Amniotic stem cell (primary cell): ENCODE measurements at places on chromosomes 1 and 21.

DNA sequence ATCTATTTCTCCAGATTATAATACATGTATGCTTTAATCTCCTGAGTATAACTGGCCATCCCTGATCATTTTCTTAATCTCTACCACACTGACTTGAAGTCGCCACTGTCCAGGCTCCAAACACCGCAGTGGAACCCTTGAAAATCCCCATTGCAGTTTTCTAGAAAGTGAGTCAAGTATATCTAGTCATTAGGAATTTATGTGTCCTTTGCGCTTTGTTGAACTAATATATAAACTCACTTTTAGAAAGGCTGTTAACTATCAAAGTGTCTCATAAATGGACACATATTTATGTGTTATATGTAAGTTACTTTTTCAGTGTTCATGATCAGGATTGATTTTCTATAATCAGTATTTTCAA, 211.5 kb downstream of the PATJ start:
- no peak for DNase-seq

DNA sequence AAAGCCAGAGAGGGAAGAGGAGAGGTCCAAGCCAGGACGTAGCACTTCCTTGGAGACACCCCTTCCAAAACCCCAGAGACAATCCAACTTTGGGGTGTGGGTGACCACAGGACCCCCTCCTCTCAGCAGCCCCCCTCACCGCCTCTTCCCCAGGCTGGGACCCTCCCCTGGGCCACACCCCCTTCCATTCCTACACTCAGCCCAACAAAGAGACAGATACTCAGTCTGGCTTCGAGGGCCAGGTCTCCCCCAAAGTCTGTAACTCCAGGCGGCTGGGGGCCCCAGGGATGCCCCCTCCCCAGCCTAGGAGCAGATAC, 1.4 kb downstream of the MEX3A start:
- DNase-seq = no peak

DNA sequence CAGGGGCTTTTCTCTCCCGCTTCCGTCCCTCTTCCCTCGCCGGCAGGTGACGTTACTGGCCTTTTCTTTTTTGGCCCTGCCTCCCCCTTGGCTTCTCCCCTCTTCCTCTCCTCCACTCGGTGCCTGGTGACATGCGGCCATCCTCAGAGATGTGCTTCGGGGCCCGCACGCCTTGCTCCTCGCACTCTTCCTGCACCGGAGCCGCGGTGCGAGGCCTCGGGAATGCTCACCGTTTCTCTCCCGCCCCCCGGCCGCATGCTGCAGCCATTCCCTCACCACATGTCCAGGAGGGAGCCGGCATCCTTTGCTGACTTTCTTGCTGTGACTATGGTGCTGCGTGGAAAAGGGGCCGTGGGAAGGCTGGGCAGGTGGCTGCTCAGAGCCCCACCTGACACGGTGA, 39.3 kb downstream of the PDE9A start:
- DNase-seq = no peak

GRCh38 chr1:236568285-236568894, 35.9 kb downstream of the HEATR1 start:
- DNase-seq = no peak

DNA sequence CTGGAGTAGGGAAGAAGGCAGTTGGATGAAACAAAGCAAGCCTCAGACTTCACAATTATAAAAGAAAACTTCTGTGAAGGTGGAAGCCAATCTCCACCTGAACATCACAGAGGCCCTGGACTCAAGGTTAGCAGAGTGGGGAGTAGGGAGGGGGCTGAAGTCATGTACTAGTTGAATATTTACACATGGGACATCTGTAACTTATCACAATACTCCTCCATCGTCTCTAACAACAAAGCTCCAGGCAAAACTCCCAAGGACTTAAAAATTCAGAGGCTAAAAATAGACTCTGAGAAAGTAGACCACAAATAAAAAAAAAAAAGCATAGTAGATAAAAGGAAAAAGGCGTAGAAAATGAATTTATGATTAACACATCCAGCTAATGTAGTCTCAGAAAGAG, 326.3 kb upstream of the PKN2 start:
- DNase-seq = no peak
